NCI-H187 treated with DMSO at 0.1 percent for 48 hours (cell line): ENCODE measurements at places on chromosomes 3 and 15.

DNA sequence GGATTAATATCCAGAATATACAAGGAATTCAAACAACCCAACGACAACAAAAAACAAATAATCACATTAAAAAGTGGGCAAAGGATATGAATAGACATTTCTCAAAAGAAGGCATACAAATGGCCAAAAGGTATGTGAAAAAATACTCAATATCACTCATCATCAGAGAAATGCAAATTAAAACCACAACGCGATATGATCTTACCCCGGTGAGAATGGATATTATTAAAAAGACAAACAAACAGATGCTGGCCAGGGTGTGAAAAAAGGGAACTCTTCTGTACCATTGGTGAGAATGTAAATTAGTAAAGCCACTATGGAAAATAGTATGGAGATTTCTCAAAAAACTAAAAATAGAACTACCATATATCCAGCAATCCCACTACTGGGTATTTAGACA lies 43.5 kb upstream of the MEF2A start:
- DNase-seq = no peak

GRCh38 chr3:142724682-142725356 lies 985 bp downstream of the TRPC1 start:
- no peak for DNase-seq

DNA sequence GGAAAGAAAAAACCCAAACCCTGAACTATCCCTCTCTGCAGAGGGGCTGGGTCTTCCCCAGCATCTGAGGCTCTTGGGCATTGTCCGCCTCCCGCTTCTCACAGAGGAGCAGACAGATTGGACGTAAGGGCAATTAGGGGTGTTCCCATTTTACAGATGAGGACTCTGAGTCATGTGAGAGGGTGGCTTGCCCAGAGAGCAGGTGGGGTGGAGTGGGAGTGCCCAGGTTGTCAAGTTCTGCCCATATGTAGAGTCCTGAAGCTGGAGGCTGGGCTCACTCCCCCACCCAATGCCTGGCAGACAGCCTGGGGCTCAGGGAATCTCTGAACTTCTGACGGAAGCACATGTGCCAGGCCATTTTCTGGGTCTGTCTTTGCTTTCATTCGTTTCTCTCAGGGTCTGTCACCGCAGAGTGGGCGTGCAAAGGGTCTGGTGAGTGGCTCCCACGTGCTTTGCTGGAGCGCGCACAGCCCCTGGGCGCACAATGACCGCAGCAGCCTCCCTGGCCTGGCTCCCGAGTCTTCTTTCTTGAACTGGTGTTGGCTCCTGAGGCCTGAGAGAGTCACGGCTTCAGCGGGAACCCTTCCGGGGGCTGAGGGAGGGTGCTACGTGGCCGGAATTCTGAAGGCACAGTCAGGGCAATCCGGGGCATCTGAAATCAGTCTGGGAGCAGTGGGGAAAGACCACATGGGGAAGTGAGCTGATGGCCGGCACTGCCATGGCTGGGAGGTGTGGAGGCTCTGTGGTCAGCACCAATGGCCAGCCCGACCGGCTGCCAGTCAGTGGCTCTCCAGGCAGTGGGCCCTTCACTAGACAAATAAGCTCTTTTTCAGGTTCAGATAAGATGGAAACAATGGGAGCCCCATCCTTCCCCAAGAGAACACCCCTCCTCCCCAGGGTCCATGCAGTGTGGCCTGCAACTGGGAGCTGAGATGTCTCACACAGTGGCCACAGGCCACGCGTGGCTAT lies 1.1 kb upstream of the TRPM1 start:
- no peak for DNase-seq

DNA sequence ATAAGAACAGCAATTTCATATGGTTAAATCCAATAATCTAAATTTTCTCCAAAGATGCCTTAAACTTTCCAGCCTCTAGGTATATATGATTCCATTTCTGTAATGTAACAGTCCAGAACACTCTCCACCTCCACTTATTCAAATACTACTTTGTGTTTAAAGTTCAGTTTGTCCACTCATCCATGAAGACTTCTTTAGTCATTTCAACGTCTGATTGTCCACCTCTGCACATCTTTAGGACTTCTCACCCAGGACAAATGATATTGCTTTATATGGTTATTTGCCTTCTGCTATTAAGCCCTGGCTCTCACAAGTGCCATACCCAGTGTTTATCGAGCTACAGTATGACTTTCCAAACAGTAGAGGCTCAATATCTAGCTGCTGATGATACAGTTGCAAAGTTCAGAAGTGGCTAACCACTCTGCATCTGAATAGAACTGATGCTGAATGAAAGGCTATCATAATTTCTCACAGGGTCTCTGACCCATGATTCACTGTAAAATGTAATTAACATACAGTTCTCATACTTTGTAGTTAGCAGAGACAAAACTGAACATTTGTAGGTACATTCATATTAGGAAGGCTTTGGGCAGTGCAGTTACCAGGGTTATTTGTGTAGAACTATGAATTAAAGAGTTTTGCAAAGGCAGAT lies 93.7 kb upstream of the MBNL1 start:
- DNase-seq = no peak

DNA sequence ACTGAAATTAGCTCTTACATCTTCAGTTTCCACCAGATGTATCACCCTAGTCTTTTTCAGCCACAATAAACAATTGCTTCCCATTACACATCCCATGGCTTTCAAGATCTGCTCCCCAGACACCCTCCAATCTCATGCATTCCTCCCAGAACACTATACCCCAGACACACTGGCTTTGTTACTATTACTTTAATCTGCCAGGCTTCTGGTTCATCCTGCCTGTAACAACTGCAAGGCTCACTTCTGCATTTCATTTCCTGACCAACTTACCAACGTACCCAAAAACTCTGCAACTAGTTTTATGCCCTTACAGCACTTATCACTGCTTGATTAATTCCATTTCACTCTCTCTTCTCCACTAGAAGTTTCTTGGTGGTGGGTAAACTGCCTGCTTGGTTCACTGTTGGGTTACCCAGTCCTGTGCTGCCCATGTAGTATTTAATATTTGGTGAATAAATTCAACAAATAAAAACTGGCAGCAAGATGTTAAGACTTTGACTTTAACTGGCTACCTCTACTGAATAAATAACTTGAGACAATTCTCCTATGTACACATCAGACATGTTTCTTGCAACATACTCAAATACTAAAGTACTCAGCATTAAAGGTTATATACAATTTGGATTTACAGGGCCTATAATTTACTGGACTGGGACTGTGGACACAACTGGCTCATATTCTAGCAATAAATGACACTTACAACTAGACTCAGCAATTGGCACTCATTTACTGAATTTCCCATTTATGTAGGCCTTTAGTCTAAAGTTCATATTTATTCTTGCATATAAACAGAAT lies 2.7 kb downstream of the RPL22L1 start:
- no peak for DNase-seq

GRCh38 chr3:132236701-132237651 lies 80.2 kb upstream of the ACP3 start:
- no peak for DNase-seq

DNA sequence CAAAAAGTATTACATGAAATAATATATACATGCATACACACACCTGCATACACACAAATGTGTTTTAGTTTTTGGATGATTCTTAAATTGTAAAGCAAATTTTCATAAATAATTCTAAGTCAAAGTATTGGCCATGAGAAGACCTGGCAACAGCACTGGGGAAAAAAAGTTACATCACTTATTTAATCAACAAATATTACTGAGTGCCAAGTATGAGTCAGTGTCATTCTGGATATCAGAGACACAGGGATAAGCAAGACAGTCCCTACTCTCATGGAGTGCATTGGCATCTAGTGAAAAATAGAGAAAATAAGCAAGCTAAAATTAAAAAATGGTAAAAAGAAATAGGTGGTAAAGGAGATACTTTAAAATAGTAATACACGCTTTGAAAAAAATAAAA lies 29.4 kb upstream of the GUCA1C start:
- no peak for DNase-seq

DNA sequence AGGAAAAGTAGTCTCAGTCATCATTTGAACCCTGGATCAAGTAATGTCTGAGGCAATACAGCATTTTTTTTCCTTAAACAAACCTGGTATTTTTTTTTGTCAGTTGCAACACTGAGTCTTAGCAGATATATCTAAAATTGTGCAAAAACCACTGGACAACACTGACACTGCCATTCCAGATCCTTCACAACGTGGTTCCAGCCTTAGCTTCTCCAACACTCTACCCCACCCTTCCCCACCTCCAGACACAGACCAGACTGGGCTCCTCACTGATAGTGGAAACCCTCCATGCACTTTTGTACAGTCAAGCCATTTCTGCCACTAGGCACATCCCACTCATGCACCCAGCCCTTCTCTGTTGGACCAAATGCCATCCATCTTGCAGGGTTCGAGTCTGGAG lies 199.6 kb upstream of the CTNNB1 start:
- DNase-seq = no peak

GRCh38 chr15:31083370-31083780 lies 18.1 kb downstream of the TRPM1 start:
- no peak for DNase-seq

DNA sequence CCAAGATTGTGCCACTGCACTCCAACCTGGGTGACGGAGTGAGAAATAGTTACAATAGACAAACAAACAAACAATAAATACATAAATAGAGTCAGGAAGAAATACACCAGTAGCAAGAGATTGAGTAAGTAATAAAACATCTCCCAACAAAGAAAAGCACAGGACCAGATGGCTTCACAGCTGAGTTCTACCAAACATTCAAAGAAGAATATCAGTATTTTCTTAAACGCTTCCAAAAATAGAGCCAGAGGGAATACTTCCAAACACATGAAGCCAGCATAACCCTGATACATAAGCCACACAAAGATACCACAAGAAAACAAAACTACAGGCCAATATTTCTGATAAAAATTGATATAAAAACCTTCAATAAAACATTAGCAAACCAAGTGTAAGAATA lies 30.7 kb upstream of the IGSF10 start:
- DNase-seq = no peak

GRCh38 chr15:62644889-62645742 lies 397.4 kb upstream of the TPM1 start:
- no peak for DNase-seq

- no peak for DNase-seq
These were observed 3.0 kb downstream of the ZSCAN2 start for GRCh38 chr15:84603630-84604379.

GRCh38 chr3:106423321-106424225 lies 554.8 kb upstream of the CBLB start:
- DNase-seq = no peak

GRCh38 chr15:81744364-81744763 lies 301.5 kb downstream of the MEX3B start:
- no peak for DNase-seq

DNA sequence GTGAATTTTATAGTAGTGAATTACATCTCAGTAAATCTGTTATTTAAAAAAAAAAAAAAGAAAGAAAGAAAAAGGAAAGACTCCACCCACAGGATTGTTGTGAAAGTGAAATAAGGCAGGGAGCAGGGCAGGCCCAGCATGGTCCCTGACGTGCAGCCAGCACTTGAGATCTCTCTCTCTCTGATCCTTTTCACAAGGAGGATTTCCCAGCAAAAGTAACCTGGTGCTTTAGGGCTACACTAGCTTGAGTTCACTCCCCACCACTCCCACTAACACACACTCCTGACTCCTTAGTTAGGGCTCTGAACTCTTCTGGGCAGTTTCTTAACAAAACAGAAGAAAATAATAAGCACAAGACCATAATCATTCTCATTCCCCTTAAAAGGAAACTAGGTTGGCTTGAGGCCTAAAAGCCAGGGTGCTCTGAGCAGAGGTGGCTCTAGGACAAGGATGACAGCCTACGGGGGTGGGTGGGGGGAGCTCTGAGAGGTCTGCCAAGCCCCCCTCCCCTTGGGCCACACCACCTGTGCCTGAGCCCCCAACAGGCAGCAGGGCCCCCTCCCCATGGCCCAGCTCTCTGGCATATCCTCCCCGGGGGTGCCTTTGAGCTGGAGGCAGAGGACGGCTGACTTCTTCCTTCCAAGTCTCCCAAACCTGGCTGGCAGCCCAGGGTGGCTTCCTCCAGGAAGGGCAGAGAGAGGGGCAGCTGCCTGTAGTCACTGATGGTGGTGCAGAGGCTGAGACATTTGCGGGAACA lies 856 bp downstream of the TMEM40 start:
- no peak for DNase-seq

DNA sequence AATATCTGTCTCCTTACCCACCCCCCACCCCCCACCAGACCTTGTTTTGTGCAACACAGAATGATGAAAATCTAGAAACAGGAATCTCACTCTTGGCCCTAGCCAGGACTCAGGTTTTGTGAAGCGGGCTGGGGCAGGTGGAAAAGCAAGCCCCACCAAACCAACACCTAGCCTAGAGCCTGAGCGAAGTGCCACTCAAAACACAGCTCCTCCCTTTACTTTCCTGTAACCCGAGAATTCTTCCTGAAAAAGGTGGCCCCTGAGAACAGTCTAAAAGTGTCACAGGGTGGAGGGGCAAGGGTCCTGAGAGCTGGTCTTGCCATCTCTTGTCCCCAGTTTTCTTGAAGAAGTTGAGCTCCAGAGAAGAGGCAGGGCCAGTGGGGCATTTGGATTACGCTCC lies 17.4 kb upstream of the RPUSD3 start:
- DNase-seq = no peak

DNA sequence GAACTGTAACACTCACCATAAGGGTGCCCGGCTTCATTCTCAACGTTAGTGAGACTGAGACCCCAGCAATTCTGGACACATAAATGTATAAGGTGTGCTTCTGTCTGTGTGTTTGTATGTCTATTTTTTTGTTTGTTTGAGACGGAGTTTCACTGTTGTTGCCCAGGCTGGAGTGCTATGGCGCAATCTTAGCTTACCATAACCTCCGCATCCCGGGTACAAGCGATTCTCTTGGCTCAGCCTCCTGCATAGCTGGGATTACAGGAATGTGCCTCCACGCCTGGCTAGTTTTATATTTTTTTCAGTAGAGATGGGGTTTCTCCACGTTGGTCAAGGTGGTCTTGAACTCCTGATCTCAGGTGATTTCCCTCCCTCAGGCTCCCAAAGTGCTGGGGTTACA lies 43.3 kb upstream of the C2CD4B start:
- DNase-seq = no peak

- DNase-seq = no peak
These were observed 6.7 kb downstream of the KNSTRN start for GRCh38 chr15:40388941-40389823.

DNA sequence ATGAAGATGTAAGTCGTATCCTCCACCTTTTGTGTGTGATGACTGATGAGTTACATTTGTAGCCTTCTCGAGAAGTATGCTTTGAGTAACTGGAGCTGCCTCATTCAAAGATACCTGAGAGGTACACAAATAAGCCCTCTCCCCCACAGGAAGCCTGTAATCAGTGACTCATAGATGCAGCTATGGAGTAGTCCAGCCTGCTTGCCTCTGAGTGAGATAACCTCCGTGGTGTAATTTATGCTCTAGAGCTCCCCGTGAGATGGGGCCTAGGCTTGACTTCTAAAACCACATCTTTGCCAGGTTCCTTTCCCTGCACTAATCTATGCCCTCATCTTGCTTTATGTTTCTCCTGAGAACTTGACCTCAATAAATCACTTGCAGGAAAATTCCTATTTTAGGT lies 291.7 kb downstream of the SUCLG2 start:
- DNase-seq = no peak
